Stimulated activated CD4-positive, alpha-beta T cell treated with anti-CD3 and anti-CD28 coated beads, Interleukin-12 subunit alpha, Interleukin-12 subunit beta, amount 100 ng/mL, for 48 hours (primary cell): ENCODE measurements at places on chromosomes 3 and 15.
A peak's percentile ranks its signal among the peaks of the same experiment; 100 is the strongest.

DNA sequence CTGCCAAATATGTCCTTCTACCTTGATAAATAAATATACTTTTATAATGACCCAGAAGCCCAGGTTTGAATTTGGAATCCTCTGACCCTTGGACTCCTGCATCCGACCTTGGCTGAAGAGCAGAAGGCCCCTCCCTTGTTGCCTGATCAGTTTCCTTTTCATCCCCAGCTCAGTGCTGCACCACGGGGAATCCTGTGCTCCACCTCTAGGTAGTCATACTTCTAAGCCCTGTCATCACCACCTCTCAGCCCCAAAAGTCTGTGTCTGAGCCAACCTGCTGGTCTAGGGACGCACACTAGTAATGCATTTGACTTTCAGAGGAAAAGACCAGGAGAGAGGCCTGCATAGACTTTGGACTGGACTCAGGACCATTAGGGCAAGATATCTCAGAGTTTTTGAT lies 310.6 kb downstream of the NLGN1 start:
- DNase-seq, result no peak

DNA sequence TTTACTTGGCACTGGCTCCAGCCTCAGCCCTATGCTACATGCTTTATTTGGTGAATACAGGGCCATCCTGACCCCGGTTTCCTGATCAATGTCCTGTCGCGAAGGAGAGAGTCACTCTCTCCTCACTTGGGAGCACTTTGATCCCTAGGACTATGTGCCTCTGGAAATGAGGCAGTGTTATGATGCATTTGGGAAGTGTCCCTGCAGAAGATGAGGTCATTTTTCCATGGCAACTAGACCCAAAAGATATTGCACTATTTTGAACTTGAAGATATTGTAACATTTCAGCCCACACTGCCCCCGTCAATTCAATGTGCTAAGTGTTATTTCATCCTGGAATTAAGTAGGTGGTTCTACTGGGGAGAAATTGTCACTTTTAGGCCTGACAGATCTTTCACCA lies 68.0 kb downstream of the LRRK1 start:
- no peak for DNase-seq

DNA sequence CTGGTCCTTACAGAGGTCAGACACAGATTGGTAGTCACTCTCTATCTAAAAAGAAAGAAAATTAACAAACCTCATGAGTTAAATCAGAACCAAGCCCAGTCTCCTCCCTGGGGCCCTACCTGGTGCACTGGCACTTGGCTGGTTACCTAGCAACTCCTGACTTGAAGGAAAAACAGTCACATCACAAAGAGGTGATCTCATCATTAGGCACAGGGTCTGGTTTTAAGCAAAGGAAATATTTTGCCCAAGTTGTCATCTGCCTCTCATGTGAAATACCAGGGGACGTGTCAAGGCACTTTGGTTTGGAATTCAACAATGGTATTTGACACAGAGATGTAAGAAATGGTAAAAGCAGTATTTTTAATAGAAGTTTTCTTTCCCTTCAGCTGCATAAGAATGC lies 47.7 kb upstream of the FMN1 start:
- peak; percentile 8 for DNase-seq

- no peak for DNase-seq
Observed at GRCh38 chr3:148682997-148683396, 14.7 kb upstream of the AGTR1 start.
